ENCODE measurements at places on chromosomes 7 and 10.

DNA sequence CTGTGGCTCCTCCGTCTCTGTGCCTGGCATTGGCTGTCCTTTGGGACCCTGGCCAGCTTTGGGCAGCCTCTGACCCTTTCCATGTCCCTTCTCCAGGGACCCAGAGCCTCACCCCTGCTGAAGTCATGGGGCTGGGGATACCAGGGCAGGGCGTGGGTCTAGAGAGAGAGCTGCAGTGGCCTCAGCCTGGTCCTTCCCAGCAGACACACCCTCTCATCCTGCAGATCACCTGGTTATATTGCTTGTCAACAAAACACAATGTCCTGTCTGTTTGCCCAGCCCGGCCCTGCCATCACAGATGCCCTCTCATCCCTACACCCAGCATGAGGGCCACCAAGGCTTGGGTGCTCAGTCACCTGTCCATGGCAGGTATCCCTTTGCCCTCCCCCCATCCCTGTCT, 1.8 kb downstream of the MUC17 start:
- DNase-seq = no peak

DNA sequence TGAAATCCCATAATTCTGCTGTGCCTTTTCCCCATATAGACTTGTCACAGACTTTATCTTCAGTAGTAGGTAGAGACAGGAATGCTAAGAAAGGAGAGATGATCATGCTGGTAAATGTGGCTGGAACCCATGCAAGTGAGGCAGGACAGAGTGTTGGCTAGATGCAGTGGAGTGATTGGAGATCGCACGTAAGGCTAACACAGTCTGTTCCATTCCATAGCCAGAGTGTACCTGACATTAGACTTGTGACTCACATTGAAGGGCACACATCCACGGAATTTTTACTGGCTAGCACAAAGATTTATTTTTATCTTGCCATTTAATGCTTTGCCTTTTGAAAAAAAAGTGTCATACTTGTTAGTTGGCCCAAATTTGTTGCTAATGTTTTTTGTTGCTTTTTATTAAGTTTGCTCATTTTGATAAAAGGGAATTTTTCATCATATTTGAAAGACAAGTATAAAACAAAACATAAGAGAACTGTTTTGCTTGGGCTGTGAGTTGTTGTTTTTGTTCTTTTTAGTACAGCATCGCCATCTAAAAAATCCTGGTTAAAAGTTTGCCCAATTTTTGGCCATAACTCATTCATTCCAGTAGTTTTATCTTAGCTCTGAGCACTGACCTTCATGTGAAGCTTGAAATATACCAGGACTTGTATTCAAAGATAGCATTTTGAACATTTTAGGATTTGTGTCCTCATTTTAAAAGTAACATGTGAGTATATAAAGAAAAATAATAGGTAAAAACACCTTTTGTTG, 81.0 kb downstream of the CPED1 start:
- no peak for DNase-seq

GRCh38 chr7:122485856-122486255, 181.3 kb upstream of the FEZF1 start:
- DNase-seq = peak; percentile 82

DNA sequence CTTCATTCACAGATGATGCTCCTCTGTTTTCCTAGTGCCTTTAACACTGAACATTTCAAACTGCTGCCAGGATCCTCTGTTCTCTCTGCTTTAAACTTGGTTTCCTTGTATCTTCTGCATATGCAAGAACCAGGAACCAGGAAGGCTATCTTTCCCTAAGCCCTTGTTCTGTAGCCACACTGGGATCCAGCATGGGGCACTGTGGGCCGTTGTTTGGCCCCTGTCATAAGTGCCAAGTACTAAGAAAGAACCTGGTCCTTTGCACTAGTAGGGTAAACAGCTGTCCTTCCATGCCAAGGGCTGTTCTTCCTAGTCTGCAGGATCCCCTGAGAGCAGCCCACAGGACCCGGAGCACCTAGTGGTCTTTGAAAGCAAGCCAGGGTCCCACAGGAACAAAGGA, 49.0 kb upstream of the TRIM8 start:
- no peak for DNase-seq

GRCh38 chr10:114258274-114258840, 19.3 kb downstream of the VWA2 start:
- no peak for DNase-seq

- no peak for DNase-seq
Observed at GRCh38 chr10:118810796-118811505, 56.2 kb upstream of the CACUL1 start.

DNA sequence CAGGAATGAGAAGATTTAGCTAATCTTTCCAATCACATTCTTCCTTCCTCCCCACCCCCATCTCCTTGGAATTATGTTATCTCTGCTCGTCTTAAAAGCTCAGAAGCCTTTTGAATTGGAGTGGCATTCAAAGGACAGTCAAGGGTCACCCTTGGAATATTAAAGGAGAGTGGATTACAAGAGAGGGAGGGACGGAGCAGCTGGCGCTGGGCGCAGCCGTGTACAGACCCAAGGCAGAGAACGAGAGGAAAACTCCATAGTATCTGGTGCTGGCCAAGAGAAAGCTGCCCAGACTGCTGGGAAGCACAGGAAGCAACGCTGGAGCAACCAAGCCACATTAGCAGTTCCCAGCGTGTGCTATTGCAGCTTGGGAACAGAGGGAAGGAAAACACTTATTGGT, 95.7 kb downstream of the POU6F2 start:
- DNase-seq = no peak

DNA sequence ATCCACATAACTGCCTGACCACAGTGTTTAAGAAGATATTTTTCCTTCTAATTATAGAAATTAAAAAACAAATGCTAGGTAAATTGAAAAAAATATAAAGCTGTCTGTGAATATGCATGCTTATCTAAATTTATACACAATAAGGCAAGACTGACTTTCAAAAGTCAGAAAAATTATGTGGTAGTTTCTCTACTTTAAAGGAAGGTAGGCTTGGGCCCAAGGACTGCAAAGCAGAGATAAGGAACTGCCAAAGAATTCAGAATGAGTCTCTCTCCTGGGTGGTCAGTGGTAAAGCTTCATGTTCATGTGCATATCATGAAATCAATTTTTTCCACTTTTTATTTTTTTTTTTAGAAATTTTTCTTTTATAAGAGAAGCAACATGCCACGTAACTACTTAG, 998.6 kb downstream of the REEP3 start:
- DNase-seq = no peak

DNA sequence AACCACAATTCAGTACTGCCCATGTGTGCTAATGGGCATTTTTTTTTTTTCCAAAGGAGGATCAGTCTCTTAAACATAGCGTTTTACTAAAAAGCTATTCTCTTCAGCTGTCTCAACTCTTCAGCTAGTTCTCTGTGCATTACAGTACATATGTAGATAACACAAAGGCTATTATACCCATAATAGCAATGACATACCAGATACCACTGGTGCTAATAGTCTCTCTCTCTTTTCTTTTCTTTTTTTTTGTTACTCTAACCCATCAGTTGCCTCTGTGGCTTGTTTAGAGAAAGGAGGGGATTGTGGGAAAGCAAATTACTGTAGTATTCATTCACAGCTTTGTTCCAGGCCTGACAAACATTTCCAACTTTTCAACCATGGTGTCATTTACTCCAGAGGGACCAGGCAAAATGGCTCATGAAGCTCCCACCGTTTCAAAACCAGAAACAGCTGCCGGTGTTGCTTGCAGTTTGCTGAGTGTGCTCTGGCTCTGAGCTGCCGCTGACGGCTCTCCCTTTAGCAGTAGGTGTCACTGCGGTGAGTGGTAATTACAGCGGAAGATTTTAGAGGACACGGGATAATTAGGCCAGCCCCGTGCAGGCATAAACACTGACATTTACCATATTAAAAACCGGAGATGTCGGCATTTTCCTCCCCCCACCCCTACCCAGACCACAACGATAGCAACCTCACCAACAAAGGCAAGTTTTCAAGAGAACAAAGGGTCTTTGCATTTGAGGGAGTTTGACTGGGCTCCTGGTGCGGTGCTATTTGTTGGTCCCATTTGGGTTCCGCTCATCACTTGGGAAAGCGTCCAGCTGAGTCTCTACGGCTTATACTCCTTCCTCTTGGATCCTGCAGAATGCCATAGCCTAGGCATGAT, 1005.5 kb downstream of the KCNMA1 start:
- no peak for DNase-seq

GRCh38 chr7:93697901-93698300, 123.4 kb upstream of the CALCR start:
- no peak for DNase-seq

DNA sequence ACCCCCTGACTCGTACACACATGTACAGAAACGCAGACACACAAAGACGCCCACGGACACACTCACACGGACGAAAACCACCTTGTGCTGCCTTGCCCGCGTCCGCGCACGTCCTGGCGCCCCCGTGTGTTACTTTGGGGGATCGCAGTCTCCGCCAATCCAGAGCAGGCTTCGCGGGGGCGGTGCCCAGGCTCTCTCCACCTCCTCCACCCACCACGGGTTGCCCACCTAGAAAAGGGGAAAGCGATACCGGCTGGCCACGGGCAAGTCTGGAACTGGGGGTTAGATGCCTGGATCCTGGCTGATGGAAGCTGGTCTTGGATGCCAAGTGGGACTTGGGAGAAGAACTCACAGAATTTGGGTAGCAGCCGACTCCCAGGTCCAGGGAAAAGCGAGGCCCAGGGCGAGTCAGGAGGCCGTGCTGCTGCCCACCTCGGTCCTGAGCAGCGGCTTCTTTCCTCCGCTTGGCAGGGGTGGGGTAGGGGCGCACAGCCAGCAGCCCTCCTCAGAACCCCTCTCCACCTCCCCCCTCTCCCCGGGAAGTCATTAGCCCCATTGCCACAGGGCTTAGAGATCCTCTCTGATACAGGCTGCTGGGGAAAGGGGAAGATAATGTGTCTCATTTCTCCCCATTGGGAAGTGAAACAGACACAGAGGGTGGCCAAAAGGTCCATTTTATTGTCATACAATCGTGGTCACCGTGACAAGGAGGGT, 4.6 kb upstream of the VGF start:
- peak; percentile 87 for DNase-seq

- peak; percentile 97 for DNase-seq
Observed at GRCh38 chr7:140517546-140518369, 38.5 kb upstream of the MKRN1 start.

GRCh38 chr10:22652988-22653481, 61.3 kb downstream of the PIP4K2A start:
- no peak for DNase-seq

DNA sequence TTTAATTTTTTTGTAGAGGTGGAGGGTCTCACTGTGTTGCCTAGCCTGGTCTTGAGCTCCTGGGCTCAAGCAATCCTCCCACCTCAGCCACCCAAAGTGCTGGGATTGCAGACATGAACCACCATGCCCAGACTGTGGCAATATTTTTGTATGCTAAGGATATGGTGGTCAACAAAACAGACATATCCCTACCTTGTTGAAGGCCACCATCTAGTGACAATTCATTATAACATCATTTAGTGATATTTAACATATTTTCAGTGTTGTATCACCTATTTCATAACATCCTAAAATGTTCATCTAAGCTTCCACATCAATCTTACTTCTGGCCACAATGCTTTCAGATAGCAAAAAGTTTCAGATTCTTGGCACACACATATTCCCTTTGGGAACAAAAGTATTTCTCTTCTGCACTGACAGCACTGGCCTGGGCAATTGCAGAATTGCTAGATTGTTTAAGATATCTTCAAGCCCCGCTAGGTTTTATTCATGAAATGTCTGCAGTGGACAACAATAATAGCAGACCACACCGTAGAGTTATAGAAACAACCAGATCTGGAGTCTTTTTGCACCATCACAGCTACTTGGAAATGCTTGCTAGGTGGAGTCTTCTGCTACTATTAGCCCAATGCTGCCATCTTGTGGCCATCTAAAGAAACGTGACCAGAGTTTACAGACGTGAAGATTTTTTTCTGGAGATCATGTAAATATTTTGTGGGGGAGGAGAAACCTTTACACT, 58.4 kb downstream of the DNAJC12 start:
- DNase-seq = peak; percentile 93

DNA sequence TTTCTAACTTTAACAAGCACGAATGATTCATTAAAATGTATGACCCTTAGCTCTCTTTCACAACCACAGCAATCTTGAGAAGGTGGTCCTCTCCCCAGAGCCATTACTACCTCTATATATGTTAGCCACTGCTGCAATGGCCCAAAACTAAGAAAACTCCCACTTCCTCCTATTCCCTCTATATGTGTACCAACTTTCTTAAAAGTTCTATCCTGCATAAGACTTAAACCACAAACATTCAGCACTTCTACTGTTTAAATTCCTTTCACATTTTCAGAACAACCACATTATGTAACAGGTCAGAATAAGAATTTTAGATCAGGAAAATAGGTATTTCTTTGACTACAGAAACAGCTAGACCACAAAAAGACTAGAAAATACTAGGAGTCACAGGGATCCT, 36.2 kb downstream of the WASL start:
- DNase-seq = peak; percentile 50

DNA sequence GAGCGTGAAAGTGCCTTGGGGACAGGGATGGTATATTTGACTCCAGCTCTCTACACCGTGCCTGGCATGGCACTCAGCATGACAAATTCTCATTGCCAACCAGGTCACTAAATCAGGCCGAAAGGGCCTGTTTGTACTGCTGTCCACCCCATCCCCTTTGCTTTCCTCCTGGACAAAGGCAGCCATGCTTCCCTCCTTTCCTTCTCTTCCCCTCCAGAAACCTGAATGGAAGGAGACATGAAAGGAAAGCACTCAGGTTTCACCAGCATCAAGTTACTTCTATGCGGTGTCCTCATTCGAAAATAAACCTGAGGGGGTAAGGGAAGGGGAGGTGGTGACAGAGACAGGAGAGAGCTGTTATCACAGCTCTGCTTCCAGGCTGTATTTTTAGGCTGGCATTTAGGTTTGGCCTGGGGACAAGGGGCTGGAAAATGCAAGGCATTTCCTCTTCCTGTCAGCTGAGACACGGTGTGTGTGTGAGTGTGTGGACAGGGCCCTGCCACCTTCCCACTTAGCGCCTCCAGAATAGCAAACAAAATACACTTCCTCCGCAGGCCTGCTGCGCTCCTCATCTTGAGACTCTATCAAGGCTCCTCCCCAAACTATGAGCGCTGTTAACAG, 79.9 kb upstream of the COL13A1 start:
- no peak for DNase-seq

GRCh38 chr10:42707234-42707633, 68.9 kb upstream of the ZNF33B start:
- DNase-seq = no peak

All from adipocyte (in vitro differentiated cells).